ENCODE measurements at places on chromosomes 2 and 18.

- DNase-seq = peak; percentile 11
Observed at GRCh38 chr18:35810520-35810919, 162.0 kb upstream of the RMP24 start.

DNA sequence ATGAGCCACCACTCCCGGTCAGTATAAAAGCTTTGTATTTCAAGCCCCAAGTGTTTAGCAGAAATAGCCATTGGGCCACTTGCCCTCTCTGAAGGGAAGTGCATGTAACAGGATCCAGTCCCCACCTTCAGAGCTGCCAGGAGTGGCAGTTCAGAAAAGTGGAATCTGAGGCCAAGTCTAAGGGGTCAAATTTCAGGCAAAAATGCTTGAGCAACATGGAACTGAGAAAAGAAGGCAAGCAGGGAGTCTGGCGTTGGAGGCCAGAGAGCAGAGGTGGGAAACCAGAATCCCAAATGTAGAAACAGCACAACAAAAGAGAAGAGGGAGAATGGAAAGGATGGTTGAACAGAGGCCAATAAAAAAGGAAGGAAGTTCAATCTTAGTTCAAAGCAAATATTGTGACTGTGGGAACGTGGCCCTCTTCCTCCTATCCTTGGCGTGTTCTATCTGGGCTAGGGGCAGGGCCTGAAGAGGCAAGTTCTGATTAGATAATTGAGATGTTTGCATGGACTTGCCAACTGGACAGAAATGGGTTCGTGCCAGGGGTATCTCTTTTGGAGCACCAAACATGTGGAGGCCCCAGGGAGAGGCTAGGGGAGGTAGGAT is 102.2 kb downstream of the AP1S3 start:
- no peak for DNase-seq

GRCh38 chr18:23213200-23213599 is 77.9 kb downstream of the CABLES1 start:
- DNase-seq = no peak

- DNase-seq = no peak
Observed at GRCh38 chr2:223735659-223736244, 101.6 kb downstream of the AP1S3 start.

DNA sequence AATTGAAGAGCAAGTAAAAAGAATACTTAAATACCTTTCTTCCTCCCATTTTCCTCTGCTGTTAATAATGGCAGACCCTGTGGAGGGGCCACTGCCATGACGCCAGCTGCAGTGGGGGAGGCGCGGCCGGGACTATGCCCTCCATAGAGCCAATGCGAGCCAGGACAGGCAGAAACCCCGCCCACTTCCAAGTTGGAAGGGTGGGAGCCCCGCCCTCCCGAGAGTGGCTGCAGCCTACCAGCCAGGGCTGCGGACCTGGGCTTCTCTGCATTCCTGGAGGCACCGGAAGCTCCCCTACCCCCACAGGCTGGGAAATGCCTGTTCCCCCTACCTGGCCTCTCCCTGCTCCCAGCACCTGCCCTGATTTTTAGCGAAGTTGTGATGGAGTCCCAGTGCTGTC is 439.4 kb upstream of the CDH19 start:
- DNase-seq = no peak

DNA sequence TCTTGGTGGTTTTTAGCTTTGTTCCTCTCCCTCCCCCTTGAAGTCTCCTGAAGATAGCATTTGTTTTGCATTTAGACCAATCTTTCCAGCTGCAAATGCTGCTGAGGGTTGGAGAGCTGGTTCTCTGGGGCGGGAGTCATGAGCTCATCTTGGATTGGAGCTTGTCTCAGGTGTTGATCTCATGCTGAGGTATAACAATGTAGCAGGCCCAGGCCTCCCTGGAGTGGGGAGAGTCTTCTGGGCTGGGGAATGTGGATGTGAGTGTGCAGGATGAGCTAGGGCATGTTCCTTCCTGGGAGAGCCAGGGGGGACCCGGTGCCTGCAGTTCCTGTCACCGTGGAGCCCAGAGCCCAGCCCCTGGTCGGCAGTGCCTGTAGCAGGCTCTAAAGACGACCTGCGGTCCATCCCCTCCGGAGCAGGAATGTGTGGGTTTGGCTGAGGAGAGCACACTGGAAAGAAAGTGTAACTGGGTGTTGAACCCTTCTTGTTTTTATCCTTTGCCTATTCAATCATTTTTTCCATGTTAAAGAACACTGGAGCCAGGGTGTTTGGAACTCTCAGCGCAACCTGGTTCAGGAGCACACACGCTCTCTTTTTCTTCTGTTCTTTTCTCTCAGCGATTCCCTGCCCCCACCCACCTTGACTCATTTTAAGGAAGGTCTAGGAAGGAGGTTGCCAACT is 2.7 kb downstream of the ZNF532 start:
- DNase-seq = no peak

GRCh38 chr2:64792995-64793639 is 139.4 kb upstream of the SERTAD2 start:
- no peak for DNase-seq

DNA sequence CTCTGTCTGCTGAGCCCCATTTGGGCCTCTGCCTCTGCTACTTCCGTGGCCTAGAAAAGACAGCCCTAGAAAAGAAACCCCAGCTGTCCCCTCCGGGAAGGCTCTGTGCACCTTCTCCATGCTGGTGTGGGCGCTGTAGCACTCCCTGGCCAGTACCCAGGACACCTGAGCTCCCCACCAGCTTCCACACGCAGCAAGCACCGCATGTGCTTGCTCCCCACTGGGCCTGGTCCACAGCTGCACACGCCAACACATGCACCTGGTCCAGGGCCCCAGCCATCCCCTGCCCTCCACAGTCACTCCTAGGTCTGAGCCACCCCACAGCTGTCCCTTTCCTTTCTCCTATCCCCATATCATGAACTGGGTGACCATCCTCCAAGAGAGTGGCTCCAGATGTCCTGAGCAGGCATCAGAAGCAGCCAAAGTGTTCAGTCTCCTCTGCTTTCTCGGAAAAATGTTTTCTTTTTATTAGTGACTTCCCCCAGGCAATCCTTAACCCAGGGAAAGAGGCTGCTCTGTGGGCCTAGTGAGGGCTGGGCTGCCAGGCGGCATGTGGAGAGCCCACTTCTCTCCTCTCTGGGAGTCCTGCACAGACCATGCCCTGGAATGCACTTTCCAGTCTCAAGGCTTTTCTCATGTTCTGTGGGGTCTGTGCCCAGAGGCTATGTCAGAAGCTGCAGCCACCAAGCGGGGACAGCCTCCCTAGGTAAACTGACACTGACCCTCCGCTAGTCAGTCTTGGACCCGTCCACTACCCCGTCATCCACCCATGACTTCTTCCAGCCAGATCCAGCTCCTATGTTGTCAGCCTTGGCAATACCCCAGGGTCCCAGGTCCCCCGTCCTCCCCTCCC is 133.7 kb downstream of the KLHL29 start:
- no peak for DNase-seq

DNA sequence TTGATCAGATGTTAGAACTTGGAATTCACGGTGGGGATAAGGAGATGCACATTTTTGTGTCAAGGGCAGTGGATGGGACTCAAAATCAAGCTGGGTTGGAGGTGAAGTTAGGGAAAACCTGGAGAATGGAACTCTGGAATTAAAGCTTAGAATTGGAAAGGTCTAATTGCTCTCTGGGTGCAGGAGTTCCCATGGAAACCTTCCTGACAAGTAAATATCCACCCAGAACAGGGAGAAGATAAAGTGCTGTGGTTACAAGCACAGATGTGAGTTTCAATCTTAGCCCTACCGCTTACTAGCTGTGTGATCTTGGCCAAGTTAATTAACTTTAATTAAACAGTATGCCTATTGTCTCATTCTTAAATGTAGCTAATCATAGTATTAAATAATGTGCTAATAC is 71.3 kb upstream of the TCF7L1 start:
- DNase-seq = no peak

DNA sequence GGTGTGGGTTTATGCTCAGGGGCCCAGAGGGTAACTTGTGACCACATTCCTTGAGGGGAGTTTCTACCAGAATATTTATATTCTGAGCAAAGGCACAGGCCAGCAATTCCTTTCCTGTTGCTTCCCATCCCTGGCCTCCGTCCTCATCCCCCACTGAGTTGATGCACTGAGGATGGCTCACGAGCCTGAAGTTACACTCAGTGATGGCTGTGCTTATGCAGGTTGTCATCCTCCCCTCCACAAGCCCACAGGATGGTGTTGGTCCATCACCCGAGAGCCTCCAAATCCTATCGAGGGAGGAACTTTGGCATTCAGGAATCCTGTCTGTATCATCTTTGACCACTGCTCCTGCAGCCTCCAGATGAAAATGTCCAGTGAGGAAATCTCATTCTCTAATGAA is 28.4 kb upstream of the FHOD3 start:
- DNase-seq = no peak

DNA sequence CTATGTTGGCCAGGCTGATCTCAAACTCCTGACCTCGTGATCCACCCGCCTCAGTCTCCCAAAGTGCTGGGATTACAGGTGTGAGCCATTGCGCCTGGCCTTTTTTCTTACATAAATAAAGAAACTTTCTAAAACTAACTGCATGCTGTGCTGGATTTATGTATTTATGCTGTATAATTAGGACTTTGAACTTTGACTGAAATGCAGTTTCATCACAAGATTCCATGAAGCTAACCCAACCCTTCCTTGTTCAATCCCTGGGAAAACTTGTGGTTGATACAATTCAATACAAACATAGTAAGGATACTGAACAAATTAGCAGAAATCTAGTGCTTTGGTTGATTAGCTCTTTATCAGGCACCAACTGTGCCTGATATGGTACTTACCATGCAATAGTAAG is 20.9 kb upstream of the SLC35F5 start:
- DNase-seq = no peak

- no peak for DNase-seq
Observed at GRCh38 chr18:7414459-7414858, 152.7 kb upstream of the PTPRM start.

GRCh38 chr2:136495636-136496035 is 269.7 kb upstream of the THSD7B start:
- peak; percentile 45 for DNase-seq

GRCh38 chr2:195505701-195506100 is 151.3 kb upstream of the SLC39A10 start:
- DNase-seq = no peak

- DNase-seq = peak; percentile 38
Observed at GRCh38 chr18:36672437-36673344, 156.1 kb downstream of the TPGS2 start.

DNA sequence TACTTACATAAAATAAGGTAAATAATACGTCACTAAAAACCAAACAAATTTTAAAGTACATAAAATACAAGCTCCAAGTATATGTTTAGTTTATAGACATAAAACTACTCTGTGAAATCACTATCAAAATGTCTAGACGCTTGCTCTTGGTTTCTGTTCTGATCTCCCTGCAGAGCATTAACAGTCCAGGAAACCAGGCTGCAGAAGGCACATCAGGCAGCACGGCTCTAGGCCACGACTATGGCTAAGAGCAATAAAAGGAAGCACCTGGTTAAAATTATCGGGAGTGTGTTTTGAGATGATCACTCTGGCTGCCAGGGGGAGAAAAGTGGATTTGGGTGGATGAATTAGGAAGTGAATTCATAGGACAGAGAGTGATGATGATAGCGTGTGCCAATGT is 196.0 kb upstream of the SPHKAP start:
- no peak for DNase-seq

DNA sequence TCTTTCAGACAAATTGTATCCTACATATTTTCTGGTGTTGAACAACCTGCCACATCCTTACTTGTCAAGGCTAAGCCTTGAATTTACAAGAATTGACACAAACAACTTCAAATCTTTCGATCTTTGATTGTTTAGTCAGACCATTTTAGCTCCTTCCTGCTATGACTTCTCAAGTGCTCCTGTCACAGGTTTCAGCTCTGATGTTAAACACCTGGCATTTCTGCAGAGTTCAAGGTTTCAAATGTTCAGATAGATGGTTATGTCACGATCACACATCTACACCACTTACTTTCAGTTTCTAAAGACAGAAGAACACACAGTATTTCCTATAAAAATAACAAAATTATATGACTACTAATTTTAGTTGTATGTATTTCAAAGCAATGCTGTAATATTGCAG is 84.0 kb downstream of the RND3 start:
- DNase-seq = no peak

DNA sequence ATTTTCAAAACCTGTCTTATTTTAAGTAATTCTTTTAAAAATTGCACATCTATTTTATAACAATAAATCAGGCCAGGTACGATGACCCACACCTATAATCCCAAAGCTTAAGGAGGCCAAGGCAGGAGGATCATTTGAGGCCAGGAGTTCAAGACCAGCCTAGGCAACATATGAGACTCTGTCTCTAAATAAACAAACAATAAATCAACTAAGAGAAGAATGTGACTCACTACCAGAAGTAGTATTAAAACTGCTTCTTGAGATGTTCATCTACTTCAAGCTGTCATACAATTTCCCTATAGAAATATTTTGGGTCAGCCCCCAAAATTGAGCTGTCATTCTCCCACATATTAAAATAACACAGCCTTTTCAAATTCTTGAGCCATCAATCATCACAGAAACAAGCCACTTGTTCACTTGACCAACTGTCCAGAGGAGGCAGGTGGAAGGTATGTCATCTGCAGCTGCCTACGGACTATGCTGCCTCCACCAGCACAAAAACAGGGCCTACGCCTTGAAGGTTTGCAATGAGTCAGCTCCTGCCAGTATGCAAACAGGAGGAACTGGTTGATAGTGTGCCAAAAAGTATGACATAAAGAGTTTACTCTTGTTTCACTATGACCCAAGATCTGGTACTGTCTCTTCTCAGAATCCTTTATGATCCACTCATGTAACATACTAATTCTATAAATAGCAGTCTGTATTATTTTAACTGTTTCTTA is 33.6 kb downstream of the KIDINS220 start:
- peak; percentile 10 for DNase-seq

DNA sequence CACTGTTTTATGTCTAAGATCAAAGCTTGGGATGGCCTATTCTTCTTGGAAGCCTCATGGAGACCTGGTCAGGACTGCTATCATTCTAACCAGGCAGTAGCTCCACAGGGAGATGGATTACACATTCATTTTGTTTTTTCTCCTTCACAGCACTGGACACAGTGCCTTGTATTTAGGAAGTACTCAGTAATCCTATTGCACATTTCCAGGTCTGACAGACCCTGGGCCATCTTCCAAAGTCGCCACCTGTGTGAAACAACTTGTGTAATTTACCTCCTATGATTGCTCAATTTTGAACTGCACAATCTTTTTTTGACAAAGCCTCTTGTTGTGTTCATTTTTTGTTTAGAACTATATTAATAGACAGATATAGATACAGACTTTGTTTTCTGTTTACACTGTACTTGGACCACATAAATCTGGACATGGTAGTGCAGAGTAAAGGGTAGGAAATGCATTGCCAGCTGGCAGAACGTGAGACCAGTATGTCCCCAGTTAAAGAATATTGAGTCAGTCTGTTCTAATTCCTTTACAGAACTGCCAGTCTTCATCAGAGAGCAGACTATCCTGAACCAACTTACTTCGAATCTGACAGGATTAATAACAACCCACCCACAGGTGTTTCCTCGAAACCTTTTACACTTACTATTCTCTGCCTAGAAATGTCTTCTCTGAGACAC is 277.8 kb upstream of the CYRIA start:
- no peak for DNase-seq

- no peak for DNase-seq
Observed at GRCh38 chr2:102028470-102028869, 36.7 kb downstream of the IL1R2 start.
